ENCODE measurements at places on chromosomes 6 and 20. TPM values are rescaled to one million over a fixed set of nuclear protein-coding genes. Genes with fewer than 3 reads are reported as not detected.

- DNase-seq = no peak
- no peaks in the 10 kb centered on the region for H3K36me3 ChIP-seq
- no peak overlapping the region for H3K27ac ChIP-seq
- no peak overlapping the region for H3K4me3 ChIP-seq
- H3K27me3 ChIP-seq = no peaks in the 10 kb centered on the region
Observed at GRCh38 chr6:163725008-163725941, 310.8 kb downstream of the QKI start.

DNA sequence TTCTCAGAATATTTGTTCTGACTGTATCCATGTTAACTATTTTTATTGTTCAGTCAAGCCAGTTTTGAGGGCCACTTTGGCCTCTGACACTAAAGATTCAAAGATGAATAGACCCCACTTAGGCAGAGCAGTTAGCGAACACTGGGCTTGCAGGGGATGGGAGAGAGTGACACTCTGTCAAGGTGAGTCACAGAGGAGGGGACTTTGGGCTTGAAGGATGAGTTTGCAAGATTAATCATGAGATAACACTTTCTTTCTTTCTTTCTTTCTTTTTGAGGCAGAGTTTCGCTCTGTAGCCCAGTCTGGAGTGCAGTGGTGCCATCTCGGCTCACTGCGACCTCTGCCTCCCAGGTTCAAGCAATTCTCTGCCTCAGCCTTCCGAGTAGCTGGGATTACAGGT is 46.4 kb downstream of the SPATA2 start:
- H3K27me3 ChIP-seq = no peaks in the 10 kb centered on the region
- no peaks in the 10 kb centered on the region for H3K4me1 ChIP-seq
- peaks cover 7% of the 10 kb centered on the region for H3K36me3 ChIP-seq
- H3K27ac ChIP-seq = no peak overlapping the region

GRCh38 chr6:8080362-8081151 is 16.4 kb upstream of the BLOC1S5 start:
- H3K4me1 ChIP-seq = peaks cover 52% of the 10 kb centered on the region
- no peaks in the 10 kb centered on the region for H3K36me3 ChIP-seq
- H3K4me3 ChIP-seq = no peak overlapping the region
- no peak for DNase-seq
- H3K27ac ChIP-seq = peak overlapping the region; percentile 63

The ELOVL4 gene
- total RNA-seq = not detected

DNA sequence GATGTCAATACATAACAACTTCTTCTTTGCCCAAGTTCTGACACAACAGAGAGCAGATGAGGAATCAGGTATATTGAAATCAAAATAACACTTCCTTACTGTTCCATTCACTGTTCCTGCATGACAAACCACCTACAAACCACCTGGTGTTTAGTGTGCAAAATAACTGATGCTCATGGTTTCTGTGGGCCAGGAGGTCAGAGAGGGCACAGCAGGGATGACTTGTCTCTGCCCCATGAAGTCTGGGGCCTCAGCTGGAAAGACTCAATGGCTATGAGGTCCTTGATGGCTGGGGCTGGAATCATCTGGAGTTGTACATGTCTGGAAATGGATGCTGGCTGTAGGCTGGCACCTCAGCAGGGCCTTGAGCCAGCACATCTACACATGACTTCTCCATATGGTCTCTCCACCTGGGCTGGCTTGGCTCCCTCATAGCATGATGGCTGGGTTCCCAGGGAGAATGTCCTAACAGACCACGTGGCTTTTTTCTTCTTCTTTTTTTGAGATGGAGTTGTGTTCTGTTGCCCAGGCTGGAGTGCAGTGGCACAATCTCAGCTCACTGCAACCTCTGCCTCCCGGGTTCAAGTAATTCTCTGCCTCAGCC is 7.4 kb upstream of the COX4I2 start:
- H3K27me3 ChIP-seq = no peaks in the 10 kb centered on the region
- no peak overlapping the region for H3K27ac ChIP-seq
- DNase-seq = peak; percentile 53
- no peaks in the 10 kb centered on the region for H3K36me3 ChIP-seq
- no peak overlapping the region for H3K4me3 ChIP-seq
- no peaks in the 10 kb centered on the region for H3K4me1 ChIP-seq

- H3K4me3 ChIP-seq = no peak overlapping the region
- DNase-seq = no peak
- no peaks in the 10 kb centered on the region for H3K36me3 ChIP-seq
- no peak overlapping the region for H3K27ac ChIP-seq
- H3K4me1 ChIP-seq = no peaks in the 10 kb centered on the region
Observed at GRCh38 chr20:57451795-57452661, 60.8 kb downstream of the RBM38 start.
